Activated naive CD4-positive, alpha-beta T cell (primary cell): ENCODE measurements at places on chromosomes 6 and 20.

GRCh38 chr6:27119329-27119728 lies 128.2 kb upstream of the PRSS16 start:
- no peak for DNase-seq

DNA sequence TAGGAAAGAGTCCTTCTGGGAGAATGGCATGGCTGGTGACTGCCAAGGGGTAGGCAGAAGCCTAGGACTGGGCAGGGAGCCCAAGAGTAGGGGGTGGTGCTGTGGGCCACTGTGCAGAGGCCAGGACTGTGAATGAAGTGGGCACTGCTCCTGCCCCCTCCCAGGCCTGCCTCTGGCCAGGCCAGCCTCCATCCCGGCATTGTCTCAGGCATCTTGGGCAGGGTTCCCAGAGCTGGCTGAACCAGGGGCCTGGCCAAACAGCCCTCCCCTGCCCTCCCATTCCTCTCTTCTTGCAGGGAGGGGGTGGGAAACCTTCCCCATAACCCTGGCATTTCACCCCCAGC lies 81.6 kb downstream of the MRPL14 start:
- no peak for DNase-seq

DNA sequence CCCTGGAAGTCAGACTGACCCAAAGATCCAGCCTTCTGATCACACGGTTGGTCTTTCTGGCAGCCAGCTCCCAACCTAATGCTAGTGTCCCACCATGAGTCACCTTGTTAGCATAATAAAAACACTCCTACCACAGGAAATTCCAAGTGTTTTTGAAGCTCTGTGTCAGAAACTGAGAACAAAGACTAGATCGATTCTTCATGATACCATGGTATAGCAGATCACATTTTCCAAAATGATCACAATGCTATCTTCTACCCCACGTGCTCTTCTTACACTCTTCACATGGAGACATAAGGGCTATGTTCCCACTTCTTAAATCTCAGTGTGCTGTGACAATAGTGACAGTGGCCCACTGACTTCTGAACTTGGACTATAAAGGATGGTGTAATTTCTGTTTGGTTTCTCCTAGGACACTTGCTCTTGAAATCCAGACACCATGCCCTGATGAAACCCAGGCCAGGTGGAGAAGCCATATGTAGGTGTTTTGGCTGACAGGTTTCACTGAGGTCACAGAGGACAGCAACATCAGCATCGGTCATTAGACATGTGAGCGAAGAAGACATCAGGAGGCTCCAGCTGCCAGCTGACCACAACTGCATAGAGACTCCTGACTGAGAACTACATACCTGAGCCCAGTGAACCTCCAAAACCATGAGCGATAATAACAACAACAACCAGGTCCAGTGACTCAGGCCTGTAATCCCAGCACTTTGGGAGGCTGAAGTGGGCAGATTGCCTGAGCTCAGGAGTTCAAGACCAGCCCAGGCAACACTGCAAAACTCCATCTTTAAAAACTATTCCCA lies 57.5 kb downstream of the MKKS start:
- DNase-seq: no peak

- no peak for DNase-seq
Observed at GRCh38 chr6:108742041-108742440, 106.2 kb upstream of the ARMC2 start.

GRCh38 chr20:59830665-59831023 lies 102.8 kb downstream of the SYCP2 start:
- DNase-seq: no peak

- DNase-seq: no peak
Observed at GRCh38 chr6:1384549-1385128, 4.7 kb upstream of the FOXF2 start.

GRCh38 chr6:115932481-115932880 lies 128.2 kb downstream of the FRK start:
- DNase-seq: no peak

GRCh38 chr6:87093651-87094050 lies 1.3 kb downstream of the CGA start:
- no peak for DNase-seq
